ENCODE measurements at places on chromosomes 4 and X.

- no peak for DNase-seq
These were observed 36.2 kb downstream of the DCX start for GRCh38 chrX:111375747-111376146.

DNA sequence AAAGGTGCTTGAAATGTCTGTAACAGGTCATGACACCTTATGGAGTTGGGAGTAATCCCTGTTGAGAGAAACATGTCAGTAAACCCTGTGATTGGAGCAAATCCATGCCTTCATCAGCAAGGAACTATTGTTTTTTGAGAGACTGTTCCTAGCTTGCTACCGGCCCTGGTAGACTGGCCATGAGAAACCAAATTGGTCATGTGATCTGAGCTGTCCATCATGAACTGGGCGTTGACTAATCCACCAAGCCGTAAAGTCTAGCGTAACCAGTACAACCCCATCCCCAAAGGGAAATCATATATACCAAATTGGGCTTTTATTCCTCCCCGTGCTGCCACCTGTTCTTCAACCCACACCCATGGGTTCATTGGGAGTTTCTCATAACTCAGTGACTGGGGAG lies 143.7 kb downstream of the PHF8 start:
- DNase-seq: no peak

DNA sequence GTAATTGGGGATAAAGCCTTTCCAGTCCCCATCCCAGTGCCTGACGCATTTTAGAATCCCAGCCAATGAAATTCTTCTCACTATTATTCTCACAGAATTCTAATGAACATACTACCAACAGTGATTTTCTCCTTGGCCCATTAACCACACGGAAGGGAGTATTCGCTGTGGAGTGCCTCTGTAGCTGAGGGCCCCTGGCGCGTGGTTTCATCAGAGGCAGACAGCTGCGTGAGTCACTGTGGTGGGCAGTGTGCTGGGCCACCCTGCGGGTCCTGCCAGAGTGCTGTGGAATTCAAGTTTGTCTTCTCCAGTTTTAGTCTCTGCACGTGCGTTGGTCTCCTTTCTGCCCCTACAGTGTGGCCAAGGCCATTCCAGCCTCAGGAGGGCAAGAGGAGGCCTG lies 335.4 kb upstream of the FAT1 start:
- DNase-seq: no peak

GRCh38 chr4:73259571-73260090 lies 1.0 kb upstream of the ANKRD17 start:
- peak; percentile 4 for DNase-seq

DNA sequence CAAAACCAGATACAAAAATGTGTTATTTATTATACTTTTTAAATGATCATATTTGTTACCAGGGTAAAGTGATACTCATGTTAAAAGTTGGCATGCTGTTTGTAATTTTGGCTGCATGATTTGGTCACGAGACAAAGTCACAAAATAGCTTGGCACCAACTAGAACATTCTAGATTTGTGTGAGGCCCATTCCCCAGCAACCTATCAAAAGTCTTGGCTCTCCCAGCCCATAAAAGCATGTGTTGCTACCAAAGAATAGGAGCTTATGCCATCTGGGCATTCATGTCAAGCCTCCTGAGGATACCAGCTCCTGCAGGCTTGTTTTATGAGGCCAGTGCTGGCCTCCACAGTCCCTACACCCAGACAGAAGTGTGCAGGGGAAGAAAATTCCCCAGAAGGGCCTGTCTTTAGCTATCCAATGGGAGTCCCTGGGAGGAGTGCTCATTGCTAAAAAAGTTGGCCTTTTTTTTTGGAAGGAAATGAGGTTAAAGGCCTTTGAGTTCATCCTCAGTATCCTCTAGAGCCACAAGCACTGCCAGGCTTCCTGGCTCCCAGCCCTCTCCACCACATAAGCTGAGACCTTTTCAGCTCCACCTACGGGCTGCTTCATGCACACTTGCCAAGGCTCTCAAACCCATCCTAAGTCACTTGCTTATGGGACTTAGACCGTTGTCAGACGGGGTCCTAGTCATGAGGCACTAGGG lies 211.9 kb upstream of the EOLA2 start:
- DNase-seq: peak; percentile 21

DNA sequence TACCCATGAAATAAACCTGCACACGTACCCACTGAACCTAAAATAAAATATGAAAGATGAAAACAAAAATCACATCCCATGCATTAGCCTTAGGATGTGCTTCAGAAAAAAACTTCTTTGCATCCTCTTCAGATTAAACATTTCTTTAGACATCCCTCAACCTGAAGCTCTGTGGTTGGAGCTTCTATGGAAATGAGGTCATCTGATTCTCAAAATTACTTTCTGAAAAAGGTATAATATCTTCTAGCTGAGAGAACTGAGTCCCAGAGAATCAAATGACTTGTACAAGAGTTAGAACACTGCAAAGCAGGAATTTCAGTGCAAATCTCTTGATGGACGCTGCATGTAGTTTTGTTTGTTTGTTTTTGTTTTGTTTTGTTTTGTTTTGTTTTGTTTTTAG lies 19.1 kb upstream of the ANTXR2 start:
- DNase-seq: no peak

DNA sequence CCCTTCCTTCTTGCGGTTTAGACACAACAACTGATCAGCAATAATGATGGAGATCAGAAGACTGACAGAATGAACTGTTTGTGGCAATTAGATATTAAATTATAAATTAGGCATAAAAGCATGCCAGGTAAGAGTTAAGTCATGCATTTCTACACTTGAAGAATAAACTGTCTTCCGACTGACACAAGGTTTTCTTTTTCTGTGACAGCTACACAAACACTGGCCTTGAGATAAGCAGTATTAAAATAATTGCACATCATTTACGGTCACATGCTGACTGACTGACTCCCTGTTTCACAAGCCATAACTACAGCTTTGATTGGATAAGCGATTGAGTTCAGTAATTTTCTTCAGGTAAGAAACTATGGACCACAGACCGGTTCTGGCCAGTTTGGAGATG lies 56.2 kb downstream of the UBE2NL start:
- DNase-seq: no peak

DNA sequence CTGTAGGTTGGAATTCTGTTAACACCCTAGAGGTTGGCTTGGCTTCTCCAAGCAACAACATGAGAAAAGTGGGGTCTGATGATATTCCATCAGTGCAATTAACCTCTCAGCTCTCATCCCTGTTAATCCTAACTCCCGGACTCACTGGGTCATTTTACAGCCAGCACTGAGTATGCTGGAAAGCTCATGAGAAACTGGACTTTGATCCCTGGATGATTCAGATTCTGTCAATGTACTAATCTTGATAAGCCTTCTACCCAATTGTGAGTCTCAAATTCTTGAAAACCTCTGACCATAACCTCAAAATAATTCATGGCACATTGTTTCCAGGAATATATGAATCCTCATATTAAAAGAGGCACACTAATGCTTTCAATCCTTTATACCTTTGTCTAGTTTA lies 244.3 kb upstream of the DCAF8L1 start:
- DNase-seq: no peak

DNA sequence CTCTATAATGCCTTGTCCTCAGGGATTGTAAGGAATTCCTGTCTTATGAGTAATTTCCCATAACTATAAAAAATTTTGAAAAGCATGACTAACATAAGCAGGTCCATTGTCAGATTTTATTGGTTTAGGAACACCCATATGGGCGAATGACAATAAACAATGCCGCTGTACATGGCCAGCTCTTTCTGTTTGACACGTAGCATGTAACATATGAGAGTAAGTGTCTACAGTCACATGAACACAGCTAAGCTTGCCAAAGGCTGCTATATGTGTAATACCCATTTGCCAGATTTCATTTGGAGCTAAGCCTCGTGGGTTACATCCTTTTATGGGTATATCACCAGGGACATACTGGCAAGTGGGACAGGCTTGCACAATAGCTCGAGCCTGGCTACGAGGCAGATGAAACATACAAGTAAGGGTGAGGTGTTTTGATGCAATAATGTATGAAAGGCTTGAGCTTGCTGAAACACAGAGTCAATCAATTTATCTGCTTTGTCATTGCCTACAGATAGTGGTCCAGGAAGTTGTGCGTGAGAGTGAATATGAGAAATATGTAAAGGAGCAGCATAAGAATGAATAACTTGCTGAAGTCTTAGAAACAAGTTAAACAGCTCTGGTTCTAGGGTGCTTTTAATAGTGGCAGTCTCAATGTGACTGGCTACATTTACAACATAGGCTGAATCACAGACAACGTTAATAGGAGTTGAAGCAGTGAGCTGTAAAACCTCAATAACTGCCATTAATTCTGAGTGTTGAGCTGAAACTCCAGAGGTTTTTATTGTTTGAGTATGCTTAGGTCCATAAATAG lies 67.4 kb upstream of the UGT2B10 start:
- no peak for DNase-seq

DNA sequence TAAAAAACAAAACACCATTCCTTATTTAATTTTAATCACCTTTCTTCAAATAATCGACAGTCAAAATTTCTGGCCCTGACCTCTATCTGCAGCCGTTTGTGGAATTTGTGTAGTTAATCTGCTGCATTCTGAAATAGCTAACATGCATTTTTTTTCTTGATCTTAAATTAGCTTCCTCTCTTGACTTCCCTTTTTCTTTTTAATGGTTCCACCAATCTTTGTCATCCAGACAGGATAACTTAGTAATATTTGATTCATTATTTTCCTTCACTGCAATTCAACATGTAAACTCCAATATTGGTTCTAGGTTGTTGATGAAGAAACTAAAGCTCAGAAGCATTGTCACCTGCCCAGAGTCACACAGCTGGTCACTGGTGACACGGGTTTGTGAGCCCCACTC lies 77.3 kb downstream of the ARHGAP10 start:
- DNase-seq: no peak

DNA sequence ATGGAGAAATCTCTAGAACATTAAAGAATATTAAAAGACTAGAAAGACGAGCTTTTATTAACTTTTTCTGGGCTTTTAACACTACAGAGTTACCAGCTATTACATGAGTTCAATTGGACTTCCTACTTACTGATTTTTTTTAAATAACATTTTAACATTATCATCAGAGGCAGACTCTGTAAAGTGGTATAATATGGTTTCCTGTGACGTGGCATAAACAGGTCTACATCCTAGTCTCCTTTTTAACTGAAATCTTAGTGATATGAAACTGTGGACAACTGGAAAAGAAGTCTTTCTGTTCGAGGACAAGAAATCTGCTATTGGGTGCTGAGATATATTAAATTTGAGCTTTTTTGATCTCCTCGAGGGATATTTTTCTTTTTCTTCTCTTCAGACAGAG lies 48.7 kb upstream of the ABCG2 start:
- DNase-seq: no peak

DNA sequence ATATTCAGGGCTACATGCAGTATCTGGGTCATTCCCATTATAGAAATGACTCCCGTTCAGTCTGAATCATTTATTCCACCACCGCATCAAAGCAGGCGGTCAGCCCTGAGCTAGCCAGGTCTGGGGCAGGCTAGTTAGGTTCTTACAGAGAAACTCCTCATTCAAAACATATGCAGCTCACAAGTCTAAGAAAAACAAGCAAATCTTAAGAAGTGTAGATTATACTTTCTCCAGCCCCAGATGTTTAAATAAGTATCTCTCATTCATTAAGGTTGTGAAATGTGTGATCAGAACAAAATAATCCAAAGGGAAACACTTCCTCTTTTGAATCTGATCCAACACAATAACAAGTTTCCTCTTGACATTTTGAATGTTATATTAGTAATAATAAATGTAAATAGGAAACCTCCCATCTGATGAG lies 441.9 kb downstream of the INPP4B start:
- DNase-seq: no peak

DNA sequence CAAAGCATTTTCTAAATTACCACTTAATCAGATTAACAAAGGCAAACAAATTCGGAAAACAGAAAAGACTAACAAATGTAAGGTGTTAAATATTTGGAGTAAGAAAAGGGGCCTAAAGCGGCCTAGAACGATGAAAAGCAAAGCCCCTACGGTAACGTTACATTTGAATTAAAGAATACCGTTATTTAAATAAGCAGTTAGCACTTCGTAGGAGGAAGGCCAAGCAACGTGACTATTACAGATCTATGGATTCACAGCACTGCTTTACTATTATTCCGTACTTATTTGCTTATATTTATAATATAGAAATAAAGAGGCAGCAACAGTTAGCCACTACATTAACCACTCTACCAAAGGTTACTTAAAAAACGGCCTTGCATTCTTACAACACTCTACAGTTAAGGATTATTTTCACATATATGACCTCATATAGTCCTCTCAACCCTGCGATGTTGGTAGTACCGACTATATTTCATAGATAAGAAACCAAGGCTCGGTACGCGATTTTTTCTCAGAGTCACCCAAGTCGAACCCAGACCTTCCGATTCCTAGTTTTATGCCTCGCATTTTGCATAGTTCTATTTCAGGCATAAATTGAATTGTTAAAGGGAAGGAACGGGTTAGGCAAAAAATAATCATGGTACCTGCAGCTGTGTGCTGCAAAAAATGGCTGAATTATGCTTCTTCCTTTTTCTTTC lies 2.9 kb downstream of the KLHL15 start:
- DNase-seq: no peak

- DNase-seq: peak; percentile 25
These were observed 111.9 kb downstream of the STOX2 start for GRCh38 chr4:184016759-184017668.

- DNase-seq: no peak
These were observed 197.5 kb downstream of the VEGFC start for GRCh38 chr4:176595257-176595656.

GRCh38 chrX:40530509-40530908 lies 50.3 kb upstream of the ATP6AP2 start:
- no peak for DNase-seq

- DNase-seq: no peak
These were observed 668.4 kb downstream of the CENPC start for GRCh38 chr4:66876946-66877345.

All from Ammon's horn (tissue), 1 donor.